HFF-Myc (cell line): ENCODE measurements at places on chromosomes 5 and 9.

DNA sequence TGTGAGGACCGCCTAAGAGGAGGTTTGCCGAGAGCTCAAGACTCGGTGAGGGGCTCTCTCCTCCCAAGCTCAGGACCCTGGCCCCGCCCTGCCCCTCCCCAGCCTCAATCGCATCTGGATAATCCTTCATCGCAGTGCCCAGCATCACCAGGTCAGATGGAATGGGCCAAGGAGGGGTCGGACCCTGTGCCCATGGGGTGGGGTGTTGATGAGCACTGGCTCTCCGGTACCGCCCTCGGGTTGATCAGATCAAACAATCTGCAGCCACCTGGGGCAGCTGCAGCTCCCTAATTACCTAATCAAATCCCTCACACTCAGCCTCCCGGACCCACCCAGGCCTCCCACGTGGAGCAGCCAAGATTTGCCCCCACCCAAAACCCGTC is 24.4 kb upstream of the TDRD7 start:
- no peak for DNase-seq

GRCh38 chr5:111384220-111384619 is 128.1 kb downstream of the STARD4 start:
- no peak for DNase-seq

GRCh38 chr9:847505-847904 is 6.0 kb downstream of the DMRT1 start:
- no peak for DNase-seq

- DNase-seq: no peak
Observed at GRCh38 chr9:111599955-111600343, 502 bp upstream of the PTGR1 start.

DNA sequence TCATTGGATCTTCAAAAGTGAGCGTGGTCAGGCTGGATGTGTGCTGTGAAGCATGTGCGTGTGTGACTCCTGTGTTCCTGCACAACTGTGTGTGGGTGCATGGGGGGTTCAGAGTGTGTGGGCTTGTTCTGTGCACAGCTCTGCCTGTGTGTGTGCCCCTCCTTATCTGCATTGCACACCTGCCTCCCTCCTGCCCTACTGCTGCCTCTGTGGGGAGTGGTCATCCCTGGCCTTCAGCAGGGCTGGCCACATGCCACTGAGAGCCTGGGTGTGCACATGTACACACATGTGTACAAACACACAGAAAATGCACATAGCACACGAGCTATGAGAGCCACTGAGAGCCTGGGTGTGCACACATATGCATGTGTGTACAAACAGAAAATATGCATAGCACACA is 92.1 kb downstream of the CACNA1B start:
- DNase-seq: no peak

DNA sequence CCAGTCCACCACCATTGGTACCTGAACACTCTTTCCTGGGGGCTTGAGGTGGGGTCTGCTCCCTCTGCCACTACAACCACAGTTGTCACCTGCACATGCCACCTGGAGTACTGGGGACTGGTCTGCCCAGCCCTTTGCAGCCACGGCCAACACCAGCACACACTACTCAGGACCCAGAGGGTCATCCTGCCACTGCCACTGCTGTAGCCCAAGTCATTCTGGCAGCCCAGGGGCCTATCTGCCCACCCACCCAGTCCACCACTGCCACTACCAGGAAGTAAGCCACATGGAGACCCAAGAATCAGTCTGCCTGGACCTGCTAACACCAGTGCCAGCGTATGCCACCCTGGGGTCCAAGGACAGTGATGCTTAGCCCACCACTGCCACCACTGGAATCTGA is 302.4 kb upstream of the TRPC7 start:
- no peak for DNase-seq

- DNase-seq: no peak
Observed at GRCh38 chr5:2441495-2442180, 309.8 kb downstream of the IRX2 start.

- DNase-seq: no peak
Observed at GRCh38 chr9:7315746-7316145, 483.8 kb downstream of the DMAC1 start.

- no peak for DNase-seq
Observed at GRCh38 chr5:132669966-132670882, 3.6 kb upstream of the IL4 start.

DNA sequence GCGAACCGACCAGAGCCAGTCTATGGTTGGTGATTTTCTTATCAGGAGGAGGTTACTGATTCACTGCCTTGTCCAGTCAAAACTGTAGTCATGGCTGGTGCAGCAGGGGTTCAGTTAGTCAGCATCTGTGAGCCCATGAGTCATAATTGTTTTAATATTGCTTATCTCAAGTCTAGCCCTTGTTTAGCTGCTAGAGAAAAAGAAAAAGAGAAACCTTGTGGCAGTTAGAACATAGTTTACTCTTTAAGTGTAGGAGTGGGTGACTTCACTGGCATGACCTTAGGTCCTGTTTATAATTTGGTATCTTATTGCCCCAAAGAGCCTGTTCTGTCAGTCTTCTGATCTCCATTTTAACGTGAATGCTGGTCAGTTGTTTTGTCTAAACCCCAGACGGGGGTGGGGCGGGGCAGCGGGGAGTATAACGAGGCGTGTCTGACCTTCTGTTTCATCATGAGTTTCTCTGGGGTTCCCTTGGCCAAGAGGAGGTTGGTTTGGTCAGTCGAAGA is 76.9 kb upstream of the NFIL3 start:
- DNase-seq: peak; percentile 24

DNA sequence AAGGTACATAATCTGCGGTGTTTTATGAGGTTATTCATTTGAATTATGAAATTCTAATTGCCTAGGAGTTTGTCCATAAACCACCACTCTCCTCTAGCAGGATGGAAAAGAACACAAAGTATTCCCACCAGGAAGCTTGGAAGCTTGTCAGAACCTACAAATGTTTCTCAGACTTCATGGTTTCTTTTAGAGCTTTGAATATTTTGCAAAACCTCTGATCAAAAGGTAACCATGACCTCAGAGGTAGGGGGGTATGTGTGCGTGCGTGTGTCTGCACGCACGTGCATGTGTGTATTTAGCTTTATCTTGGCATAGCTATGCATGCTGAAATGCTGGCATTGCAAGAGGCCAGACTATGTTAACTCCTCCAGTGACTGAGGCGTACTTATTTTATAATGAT is 847.0 kb downstream of the TLE1 start:
- DNase-seq: no peak

DNA sequence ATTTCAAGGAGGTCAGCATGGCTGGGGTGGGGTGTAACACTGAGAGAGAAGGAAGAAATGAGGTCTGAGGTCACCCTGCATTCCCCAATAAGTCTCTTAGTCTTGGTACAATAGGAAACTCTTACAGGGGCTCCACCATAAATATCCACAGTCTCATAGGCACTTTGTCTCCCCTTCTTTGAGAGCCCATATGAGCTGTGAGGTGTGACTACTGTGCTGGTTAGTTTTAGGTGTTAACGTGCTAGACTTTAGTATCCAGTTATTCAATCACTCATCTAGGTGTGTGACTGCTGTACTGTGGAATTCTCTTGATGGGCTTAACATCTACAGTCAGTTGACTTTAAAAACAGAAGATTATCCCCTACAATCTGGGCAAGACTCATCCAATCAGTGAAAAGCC is 378.1 kb upstream of the RFX3 start:
- DNase-seq: no peak

DNA sequence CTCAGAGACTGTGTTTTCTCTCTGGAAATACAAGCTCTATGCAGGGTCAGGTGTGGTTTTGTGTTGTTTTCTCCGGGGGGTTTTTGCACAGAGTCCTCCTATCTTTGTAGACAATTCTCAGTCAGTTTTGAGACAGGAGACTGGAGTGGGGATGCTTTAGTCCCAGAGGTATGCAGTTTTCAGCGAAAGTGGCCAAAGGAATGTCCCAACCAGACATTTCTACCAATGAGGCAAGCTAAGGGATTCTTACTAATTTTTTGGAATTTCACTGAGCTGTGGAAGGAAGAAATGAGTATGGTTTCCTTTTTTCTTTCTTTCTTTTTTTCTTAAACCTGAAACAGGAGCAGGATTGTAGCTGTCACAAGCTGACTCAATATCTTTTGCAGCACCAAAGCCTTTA is 35.3 kb upstream of the PLPP1 start:
- DNase-seq: no peak

GRCh38 chr5:124888050-124888506 is 141.6 kb upstream of the ZNF608 start:
- no peak for DNase-seq
